Stimulated activated CD8-positive, alpha-beta memory T cell treated with anti-CD3 and anti-CD28 coated beads, Interleukin-7, amount 100 ng/mL, for 4 hours (primary cell): ENCODE measurements at places on chromosomes 12 and 14.

GRCh38 chr14:21241218-21241819 is 27.9 kb downstream of the HNRNPC start:
- DNase-seq, result no peak

DNA sequence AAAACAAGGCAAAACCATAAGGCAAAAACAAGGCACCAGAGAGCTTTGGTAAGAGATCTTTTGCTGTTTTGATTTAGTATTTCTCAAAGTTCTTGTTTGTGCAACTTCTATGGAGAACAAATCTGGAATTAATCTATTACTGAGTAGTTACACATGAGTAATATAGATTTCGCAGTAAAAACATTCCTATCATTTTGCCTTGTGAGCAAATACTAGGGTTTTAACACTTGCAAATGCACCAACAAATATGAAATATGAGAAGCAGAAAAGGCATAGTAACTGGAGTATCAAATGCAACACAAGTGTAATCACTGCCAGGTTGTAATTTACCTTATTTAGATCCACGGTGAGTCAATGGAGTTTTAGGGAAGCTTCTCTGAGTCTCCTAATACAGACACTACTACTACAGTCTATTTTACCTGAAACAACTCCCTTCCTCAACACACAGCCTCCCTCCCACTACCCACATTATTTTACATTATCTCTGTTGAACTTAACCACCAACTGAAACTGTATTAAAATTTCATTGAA is 324.1 kb downstream of the FLRT2 start:
- no peak for DNase-seq

DNA sequence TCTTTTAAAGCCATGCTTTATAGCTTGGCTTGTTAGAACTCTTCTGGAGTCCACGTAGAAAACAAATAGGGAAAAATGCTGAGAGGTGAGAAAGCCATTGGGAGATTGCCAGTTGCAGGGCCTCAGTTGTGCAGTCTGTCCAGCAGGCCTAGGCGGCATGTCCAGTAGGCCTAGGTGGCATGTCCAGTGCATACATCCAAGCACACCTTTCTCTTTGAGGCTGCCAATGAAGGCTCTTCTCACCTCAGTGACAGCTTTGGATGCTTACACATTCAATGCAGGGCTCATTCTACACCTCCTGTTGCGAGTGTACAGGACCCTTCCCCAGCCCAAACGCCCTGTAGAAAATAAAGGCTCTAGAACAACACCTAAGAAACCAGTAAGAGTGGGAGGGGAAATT is 13.1 kb downstream of the CDK2AP1 start:
- DNase-seq, result no peak

DNA sequence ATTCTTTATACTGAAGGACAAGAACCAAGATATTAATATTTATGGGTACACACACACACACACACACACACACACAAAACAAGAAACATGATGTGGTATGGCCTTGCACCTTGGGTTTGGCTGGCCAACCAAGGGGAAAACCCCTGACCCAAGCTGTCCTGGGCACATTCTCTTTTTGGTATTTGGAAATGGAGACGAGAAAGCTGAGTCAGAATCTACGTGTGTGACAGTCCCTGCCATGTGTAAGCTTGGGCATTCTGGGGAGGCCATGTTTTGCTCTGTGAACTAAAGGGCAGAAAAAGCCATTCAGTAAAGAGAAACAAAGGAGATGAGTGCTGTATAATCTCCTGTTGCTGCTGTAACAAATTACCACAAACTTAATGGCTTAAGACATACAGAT is 35.6 kb downstream of the PTGER2 start:
- no peak for DNase-seq

DNA sequence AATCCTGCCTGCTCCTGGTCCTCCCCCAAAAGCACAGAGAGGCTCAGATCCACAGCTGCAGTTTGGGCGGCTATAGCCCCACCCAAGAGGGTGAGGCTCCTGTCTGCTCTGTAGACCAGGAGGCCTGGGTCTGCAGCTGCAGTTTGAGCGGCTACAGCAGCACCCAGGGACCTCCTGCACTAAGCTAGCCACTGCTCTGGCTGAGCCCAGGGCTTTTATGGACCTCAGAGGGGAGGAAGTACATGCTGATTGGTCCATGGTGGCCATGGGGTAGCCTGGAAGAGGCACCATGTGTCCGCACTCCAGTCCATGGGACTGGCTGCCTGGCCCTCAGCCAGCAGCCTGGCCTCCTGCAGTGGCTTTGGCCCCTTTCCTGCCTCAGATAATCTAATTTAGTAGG is 49.6 kb upstream of the GSC start:
- no peak for DNase-seq

DNA sequence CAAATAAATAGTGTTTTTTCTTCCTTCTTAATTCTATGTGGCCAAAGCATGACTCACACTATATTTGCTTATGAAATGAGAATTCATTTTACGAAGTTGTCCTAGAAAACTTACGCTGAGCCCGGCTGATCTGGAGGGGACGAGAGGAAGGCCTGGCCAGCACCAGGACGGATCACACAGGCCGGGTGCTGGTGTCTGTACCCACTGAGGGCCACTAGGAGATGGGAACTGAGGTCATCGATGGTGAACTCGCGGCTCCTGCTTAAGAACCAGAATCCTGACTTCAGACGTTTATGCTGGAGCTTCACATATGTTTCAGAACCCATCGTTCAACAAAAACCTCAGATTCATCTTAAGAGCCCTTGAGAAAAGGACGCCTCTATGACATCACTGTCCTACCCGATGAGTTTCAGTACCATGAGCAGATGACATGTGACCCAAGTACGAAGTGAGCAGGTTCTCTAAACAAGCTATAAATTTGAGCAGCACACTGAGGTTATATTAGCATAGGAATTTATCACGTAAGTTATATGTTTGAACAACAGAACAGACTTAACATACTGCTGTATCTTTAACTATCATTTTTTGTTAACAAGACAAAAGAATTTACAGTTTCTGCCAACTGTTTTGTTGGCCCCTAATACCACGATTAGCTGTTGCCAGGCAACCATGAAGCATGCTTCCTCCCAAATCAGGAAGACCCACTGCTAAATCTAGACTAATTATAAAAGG is 111.9 kb downstream of the FOXN3 start:
- DNase-seq, result no peak

DNA sequence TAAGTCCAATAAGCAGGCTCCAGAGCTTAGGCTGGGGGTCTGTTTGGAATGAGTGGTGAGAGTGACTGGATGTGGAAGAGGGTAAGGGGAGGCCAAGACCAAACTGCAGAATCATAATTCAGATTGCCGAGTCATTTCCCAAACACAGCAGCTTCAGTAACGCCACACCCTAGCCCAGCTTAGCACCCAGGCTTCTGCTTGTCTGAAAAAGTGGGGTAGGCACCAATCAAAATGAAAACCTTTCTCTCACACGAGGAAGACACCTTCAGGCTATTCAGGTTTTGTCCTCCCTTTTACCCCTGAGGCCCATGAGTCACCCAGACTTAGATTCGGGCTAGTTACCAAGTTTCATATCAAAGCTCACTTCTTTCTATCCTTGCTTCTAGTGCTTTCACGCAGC is 306.1 kb downstream of the DAD1 start:
- no peak for DNase-seq

DNA sequence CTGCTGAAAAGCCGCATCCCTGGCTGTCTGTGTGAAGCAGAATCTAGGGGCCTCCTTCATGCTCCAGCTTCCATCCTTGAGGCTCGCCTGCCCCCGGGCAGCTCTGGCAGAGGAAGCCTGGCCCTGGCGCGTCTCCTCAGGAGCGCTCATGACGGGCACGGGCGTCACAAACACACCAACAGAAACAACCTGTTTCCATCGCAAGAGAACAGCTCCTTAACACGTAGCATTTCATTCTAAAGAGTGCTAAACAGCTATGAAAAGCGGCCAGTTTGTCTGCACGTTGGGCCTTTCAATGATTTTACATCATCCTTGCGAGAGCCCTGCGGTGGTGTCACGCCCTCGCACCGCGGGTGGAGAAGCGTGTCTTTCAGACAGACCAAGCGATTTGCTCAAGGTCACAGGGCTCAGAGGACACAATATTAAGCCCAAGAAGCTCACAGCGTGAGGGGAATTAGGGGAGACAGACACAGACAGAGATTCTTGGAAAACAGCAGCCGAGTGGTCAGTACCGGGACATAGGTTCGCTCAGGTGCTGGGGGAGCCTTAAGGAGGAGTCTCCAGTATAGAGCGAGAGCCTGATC is 4.9 kb downstream of the ADGRD1 start:
- no peak for DNase-seq

DNA sequence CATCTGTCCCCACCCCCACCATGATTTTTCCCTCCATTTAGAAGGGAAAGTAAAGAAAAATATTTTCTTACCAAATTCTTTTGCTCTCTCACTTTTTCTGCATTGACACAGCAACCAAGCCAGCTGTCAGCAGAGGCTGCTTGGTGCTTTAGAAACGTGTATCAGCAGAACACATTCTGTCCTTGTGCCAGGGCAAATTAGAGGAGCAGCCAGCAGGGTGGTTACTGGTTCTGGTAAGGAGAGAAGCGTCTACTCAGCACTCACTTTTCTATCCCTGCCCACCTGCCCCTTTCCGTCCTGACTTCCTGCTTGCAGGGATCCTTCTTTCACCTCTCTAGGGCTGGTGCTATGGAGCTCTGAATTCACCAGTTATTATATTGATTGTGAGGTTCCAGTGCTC is 327.5 kb upstream of the PDE3A start:
- no peak for DNase-seq

DNA sequence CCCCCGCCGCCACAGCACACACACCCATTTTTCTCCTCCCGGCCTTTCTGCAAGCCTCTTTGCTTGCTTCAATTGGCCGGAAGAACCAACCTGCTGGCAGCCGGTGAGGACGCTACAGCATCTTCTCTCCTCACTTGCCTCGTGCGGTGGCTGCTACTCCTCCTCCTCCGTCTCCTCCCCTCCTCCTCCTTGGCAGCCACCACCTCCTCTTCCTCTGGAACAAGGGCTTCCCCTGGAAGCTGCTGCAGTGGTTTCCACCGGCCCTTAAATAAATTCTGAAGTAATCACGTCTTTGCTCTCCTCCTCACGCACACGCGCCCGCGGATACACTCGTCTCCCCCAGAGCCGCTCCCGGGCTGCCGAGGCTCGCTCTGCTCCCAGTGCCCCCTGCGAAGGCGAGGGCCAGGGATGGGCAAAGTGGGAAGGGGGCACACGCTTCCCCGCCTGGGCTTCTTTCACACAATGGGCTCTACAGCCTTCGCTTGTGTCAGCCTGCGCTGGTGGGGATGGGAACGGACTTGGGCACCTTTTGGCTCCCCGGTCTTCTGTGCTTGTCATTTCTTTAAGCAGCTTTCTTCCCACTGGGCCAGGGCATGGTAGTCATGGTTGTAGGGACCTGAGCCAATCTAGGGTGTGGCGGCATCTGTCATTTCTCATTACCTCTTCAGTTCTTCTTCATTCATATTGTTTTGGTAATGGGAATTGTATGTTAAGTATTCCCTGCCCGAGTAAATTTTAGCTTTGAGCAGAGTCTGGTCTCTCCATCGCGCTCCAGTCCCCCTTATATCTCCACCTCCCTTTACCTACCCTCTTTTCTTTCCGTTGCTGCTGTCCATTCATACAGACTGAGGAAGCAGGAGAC is at the start of gene PPFIA2:
PPFIA2 (minus strand) TSS at position 161 of the 862 bp plus-strand sequence.
- no peak for DNase-seq

DNA sequence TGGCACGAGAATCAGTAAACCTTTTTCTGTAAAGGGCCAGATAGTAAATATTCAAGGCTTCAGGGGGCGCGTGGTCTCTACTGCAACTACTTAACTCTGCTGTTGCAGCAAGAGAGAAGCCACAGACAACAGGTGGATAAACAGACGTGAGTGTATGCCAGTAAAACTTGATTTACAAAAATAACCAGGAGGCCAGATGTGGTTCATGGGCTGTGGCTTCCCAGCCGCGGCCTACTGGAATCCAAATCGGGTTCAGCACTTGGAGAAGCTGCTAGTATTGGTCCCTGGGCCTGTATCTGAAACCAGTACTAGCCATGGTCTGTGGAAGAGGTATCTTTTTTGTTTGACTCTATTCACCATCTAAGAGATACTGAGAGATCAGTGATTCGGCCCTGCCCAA is 13.3 kb downstream of the PPP2R5C start:
- no peak for DNase-seq

GRCh38 chr12:54075409-54075808 is 21.8 kb downstream of the HOXC4 start:
- DNase-seq, result no peak

- DNase-seq, result no peak
These were observed 146.5 kb downstream of the SAMD4A start for GRCh38 chr14:54713379-54713778.
